ENCODE measurements at places on chromosomes 16 and 17.

DNA sequence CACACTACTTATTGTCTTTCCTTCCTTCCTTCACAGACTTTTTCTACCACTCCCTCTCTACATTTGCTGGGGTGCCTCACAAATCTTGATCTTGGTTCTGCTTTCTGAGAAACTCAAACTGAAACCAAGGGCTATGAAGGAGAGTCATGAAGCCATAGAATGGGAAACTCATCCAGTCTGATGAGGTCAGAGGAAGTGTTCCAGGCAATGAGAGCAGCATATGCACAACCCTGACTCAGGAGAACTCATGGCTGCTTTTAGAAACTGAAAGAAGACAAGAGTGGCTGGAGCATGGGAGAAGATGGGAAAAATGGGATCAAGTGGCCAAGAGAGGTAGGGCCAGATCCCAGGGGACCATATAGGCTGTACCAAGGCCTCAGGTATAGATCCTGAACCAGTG lies 130.0 kb upstream of the TOX3 start:
- no peak for DNase-seq

DNA sequence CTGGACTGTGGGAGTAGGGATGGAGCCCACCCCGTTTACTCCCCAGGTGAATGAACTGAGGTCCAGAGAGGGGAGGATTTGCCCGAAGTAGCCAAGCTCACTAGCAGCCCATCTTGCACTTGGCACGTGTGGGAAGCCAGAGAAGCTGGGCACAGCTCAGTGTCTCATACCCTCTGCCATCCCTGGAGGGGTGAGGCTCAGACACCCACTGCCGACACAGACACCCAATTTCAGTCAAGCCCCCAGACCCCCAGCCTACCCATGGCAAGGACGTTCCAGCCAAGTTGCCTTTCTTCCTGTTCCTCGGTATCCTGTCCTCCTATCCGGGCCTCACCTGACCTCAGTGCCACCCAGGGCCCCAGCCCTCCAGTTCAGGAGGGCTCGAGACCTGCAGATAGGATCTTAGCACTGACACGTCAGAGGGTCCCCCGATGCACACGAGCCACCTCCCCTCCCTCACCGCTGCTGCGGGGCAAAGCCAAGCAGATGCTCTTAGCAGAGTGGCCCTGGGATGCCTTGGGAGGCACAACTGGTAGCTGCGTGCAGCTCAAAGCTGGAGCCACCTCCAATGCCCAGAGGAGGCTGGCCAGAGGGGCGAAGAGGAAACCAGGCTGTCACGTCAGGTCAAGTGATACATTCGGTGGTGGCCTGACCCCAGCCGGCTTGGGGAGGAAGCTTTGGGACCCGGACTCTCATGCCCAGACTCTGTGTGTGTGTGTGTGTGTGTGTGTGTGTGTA lies 90.4 kb upstream of the TNRC6C start:
- DNase-seq, result no peak

GRCh38 chr17:31517524-31517923 lies 126.0 kb downstream of the RAB11FIP4 start:
- no peak for DNase-seq

- peak; percentile 43 for DNase-seq
Observed at GRCh38 chr17:49986396-49987289, 8.4 kb downstream of the DLX3 start.

DNA sequence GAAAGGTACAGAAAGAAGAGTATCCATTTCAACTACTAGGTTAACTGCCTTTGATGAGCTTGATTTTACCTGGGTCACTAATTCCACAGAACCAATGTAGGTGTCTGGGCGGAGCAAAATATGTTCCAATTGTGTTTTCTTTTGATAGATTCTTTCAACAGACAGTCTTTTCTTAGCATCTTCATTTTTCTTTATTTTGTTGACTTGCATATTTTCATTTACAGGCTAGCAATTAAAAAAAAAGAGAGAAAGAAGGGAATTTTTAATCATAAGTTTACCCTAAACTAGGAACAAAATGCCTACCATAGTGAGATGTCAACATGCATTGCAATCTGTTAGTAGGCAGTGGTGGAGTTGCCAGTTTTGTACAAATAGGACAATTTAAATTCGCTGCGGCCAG lies 1.0 kb downstream of the TOP2A start:
- no peak for DNase-seq

Measured in cardiac septum (tissue), 1 donor.